ENCODE measurements at places on chromosomes 7 and 10.

DNA sequence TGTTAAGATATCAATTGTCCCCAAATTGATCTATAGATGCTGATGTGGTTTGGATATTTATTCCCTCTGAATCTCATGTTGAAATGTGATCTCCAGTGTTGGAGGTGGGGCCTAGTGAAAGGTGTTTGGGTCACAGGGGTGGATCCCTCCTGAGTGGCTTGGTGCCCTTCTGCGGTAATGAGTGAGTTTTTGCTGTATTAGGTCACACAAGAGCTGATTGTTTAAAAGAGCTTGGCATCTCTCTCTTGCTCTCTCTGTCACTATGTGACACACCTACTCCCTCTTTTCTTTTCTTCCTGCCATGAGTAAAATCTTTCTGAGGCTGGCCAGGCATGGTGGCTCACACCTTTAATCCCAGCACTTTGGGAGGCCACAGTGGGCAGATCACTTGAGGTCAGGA is 98.2 kb upstream of the KAT6B start:
- DNase-seq = no peak

- no peak for DNase-seq
Observed at GRCh38 chr10:62231371-62231770, 37.3 kb downstream of the RTKN2 start.

GRCh38 chr7:122887198-122887597 is 938 bp upstream of the CADPS2 start:
- peak; percentile 84 for DNase-seq

DNA sequence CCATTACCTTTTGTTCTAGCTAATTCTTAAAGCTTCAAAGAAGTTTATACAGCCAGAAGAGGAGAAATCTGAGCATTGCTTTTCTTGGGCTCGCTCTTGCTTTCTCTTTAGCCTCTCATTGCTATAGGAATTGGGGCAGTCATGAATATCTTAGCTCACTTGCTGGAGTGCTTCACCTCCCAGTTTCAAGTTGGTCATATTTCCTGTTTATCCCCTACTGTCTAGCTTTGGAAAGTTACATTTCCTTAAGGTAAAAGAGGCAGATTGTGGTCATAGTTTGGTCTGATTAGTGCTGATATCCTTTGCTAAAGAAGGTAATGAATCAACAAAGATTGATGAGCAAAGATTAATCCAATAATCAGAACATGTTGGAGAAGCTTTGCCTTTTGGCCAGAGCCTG is 77.7 kb upstream of the GLI3 start:
- DNase-seq = no peak

GRCh38 chr10:13449296-13449695 is 79.5 kb downstream of the BEND7 start:
- DNase-seq = no peak

GRCh38 chr10:2205406-2205805 is 468.1 kb upstream of the ADARB2 start:
- DNase-seq = no peak

GRCh38 chr7:45057878-45058277 is 30.9 kb downstream of the NACAD start:
- DNase-seq = no peak

- peak; percentile 8 for DNase-seq
Observed at GRCh38 chr10:35912615-35913569, 270.8 kb upstream of the FZD8 start.

DNA sequence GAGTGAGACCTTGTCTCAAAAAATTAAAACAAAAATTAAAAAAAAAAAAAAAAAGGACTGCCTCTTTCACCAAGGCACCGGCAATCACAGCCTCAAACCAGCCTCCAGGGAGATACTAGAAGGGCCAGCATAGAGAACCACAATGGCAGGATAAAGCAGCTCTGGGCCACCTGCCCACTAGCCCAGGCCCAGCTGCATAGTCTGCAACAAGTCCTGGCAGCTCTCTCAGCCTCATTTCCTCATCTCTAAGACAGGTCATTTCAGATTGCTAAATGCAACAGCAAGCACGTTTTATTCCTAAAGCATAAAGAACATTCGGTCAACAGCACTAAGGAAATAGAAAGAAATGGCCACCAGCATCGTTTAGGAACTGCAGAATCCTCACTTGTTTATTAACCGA is 28.8 kb downstream of the XPNPEP1 start:
- DNase-seq = no peak

- no peak for DNase-seq
Observed at GRCh38 chr7:87510411-87510875, 35.0 kb upstream of the ABCB4 start.

- no peak for DNase-seq
Observed at GRCh38 chr7:77281780-77282478, 82.3 kb upstream of the FGL2 start.

GRCh38 chr10:26787362-26787761 is 73.4 kb downstream of the ABI1 start:
- no peak for DNase-seq

Data from neural progenitor cell (in vitro differentiated cells).